ENCODE measurements at places on chromosomes 7 and 10.

- DNase-seq = no peak
Measured at GRCh38 chr7:3188946-3189345, 112.1 kb upstream of the SDK1 start.

- peak; percentile 71 for DNase-seq
Measured at GRCh38 chr10:97701438-97702069, 12.0 kb upstream of the MARVELD1 start.

GRCh38 chr7:80063834-80064233 is 70.8 kb upstream of the GNAI1 start:
- no peak for DNase-seq

DNA sequence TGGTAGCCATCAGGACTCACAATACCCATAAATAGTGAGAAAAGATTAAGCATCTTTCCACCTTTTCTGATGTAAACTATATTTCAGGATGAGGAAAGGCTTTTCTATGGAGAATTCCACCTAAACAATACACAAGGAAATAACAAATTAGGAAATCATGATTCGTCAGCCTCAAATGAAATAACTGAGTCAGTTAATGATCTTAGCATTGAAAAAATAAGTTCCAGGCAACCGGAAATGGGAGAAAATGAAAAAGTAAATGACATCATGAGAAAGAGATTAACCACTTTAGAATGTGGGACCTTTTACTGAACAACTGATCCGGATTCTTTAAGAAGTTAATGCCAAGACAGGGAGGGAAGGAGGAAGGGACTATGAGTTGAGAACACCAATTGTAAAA is 742.3 kb downstream of the TNS3 start:
- peak; percentile 50 for DNase-seq

DNA sequence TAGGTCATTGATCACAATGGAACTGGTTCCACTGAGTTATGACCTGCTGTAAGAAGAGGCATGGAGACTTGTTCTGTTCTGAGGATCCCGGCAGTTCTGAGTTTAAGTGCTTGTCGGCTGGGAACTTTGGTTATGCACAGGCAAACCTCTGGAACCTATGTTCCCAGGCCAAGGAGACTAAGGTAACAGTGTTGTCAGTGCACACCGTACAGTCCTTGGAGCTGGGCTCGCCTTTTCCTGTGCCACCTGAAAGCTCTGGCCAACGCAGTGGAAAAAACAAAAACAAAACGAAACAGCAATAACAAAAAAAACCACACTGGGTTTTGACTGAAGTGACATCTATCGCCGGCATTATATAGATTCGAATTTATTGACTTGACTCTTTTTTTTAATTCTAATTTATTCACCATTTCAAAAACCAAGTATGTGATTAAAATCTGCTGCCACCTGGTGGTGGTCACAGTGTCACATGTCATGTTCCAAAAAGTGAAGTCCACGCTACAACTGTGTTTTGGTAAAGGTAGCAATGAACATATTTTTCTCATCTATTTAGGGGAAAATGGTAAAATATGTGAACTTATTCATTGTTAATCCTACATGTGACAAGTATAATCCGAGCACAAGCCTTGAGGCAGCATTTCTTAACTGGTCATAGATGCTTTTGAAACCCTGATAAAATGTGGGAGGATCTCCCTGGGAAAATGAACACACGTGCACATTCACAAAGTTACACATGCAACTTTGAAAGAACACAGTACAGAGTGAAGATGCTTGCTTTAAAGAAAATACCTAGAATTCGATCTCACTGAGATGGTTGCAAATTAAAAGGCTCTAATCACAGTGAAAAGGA is 113.8 kb upstream of the PPP2R2D start:
- DNase-seq = peak; percentile 16

DNA sequence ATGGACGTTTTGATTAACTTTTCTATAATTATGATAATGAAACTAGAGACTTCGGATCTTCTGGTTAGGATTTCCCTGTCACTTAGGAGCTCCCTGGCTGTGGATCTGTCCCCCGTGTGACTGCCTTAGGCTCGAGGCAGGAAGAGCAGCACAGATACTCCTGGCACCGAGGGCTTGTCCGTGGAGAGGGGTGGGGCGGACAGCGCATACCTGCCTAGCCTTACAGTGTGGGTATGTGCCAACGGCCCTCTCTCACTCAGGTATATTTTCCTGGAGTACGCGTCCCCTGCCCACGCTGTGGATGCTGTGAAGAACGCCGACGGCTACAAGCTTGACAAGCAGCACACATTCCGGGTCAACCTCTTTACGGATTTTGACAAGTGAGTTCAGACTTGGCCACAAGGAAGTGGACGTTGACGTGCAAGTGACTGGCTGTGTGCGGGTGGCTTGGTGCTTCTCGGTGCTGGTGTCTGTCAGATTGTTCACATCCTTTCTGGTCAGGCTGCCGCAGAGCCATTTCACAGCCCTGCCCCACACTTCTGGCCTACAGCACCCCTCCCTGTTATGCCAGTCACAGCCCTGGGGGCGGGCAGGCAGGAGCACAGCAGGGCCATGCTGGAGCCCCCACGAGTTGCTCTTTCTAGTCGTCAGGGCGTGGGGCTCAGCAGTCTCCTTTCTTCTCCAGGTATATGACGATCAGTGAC is 7.9 kb downstream of the EIF3B start:
- DNase-seq = no peak

DNA sequence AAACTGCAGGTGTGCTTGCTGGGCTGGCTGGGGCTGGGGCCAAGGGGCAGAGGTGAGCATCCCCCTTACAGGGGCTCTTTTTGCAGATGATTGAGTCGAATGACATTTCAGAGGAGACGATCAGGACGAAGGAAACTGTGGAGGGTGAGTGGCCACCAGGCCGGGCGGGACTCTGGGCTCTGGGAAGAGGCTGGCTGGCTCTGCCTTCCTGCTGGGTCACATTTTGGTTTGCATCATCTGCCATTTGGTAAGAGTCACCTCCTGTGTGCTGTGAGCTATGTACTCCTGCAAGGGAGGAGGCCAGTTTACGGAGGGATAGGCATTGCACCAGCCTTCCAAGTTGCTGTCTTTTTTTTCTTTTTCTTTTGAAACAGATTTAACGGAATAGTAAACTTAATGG is 73.0 kb upstream of the GTF2IRD1 start:
- no peak for DNase-seq

DNA sequence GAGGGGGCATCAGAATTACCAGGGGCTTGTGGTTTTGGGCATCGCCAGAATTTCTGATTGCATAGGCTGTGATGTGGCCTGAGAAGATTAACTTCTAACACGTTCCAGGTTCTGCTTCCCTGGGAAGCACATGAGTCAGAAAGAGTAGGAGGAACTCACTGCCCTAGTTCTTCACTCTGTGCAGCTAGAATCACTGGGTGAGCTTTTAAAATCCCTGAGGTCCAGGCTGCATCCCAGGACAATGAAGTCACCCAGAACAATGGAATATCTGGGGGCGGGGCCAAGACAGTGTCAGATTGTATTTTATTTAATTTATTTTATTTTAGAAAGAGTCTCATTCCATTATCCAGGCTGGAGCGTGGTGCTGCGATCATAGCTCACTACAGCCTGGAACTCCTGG is 636.5 kb downstream of the CALN1 start:
- DNase-seq = peak; percentile 90

GRCh38 chr7:106400923-106401322 is 116.1 kb upstream of the NAMPT start:
- no peak for DNase-seq

- DNase-seq = peak; percentile 70
Measured at GRCh38 chr7:137439829-137440825, 96.6 kb upstream of the PTN start.

All from fibroblast of skin of abdomen (primary cell).